ENCODE measurements at places on chromosomes 5 and 9. TPM values are rescaled to one million over a fixed set of nuclear protein-coding genes. Genes with fewer than 3 reads are reported as not detected.

The DMRTA1 gene
- 2.8 TPM for total RNA-seq

The BTNL8 gene
- 0.26 TPM for total RNA-seq

The EIF4E1B gene
- 1.3 TPM for total RNA-seq

The CNOT8 gene
- 44.3 TPM for total RNA-seq

- no peaks in the 10 kb centered on the region for H3K27me3 ChIP-seq
- DNase-seq: no peak
- H3K36me3 ChIP-seq: no peaks in the 10 kb centered on the region
Measured at GRCh38 chr5:10902145-10902544, 141.1 kb upstream of the DAP start.

- H3K27me3 ChIP-seq: no peaks in the 10 kb centered on the region
- H3K4me1 ChIP-seq: no peaks in the 10 kb centered on the region
- H3K4me3 ChIP-seq: no peak overlapping the region
- no peak for DNase-seq
- H3K27ac ChIP-seq: no peak overlapping the region
- peaks cover 8% of the 10 kb centered on the region for H3K36me3 ChIP-seq
Measured at GRCh38 chr9:108224716-108225115, 631.1 kb downstream of the ACTL7B start.

- no peak for DNase-seq
- no peaks in the 10 kb centered on the region for H3K27me3 ChIP-seq
- no peak overlapping the region for H3K27ac ChIP-seq
- peaks cover 4% of the 10 kb centered on the region for H3K36me3 ChIP-seq
Measured at GRCh38 chr5:88602584-88602983, 280.4 kb downstream of the MEF2C start.

DNA sequence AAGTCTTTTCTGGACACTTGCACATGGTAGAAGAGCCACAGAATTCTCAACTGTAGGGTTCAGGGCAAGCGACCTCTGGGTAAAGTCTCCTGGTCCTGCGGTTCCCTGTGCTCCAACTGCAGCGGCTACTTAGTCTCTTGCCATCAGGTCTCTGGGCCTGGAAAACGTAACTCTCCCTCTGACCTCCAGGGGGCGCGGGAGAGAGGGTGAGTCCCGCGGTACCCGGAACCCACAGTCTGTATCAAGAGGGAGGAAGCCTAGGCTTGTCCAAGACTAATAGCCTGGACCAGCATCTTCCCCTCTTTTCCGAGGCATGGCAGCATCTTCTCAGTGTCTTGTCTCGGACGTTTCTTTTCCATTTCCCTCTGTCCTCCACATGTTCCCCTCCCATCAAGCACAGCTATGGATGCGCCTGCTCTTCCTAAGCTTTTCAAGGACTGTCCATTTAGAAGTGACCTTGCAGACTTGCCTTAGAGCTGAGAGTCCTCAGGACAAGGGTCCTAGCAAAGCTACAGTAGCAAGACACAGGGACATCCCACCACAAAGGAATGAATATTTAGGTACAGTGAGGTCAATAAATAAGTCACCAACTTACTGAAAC is 59.3 kb downstream of the FSTL4 start:
- no peaks in the 10 kb centered on the region for H3K4me1 ChIP-seq
- H3K27me3 ChIP-seq: no peaks in the 10 kb centered on the region
- H3K27ac ChIP-seq: no peak overlapping the region
- H3K36me3 ChIP-seq: 0 out of 2 replicates have a peak, but pooled peaks cover under 1% of the 10 kb centered on the region

DNA sequence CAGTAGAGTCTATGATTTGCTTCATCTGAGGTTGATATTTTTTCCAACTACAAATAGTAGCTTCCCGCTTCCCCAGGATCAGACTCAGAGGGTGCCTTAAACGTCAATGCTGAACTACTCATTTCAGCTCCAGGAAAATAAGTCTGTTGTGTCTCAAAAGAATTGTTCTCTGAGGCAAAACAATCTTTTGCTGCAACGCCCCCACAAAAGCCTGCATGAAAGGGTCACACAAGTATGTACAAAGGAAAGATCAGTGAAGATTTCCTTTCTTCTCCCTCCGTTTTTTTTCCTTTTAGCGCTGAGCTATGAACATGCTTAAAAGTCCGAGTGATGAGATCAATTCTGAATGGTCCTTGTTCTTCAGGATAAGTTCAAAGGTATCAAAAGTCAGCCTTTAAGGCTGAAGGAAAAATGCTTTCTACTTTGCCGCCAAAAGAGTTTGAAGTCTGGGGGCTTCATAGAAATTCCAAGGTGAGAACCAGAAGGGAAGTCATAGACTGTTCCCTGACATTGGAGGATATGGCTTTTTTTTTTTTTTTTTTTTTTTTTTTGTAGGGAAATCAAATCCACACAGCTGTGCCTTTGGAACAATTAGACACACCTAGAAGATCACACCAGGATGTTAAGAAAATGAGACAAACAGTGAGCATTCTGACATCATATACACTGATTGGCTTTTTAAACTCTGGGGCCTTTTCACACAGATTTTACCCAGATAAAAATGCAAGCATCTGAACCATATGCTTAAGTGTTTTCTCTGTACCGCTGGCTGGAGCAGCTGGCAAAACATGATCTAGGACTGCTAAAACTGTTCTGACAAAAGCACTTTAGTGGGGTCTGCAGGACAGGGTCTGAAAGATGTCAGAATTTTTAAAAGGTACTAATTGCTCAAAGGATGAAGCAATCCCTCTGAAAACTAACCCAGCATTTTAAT is 329.3 kb downstream of the ENC1 start:
- H3K4me3 ChIP-seq: no peak overlapping the region
- H3K27me3 ChIP-seq: no peaks in the 10 kb centered on the region
- H3K36me3 ChIP-seq: no peaks in the 10 kb centered on the region
- DNase-seq: no peak

DNA sequence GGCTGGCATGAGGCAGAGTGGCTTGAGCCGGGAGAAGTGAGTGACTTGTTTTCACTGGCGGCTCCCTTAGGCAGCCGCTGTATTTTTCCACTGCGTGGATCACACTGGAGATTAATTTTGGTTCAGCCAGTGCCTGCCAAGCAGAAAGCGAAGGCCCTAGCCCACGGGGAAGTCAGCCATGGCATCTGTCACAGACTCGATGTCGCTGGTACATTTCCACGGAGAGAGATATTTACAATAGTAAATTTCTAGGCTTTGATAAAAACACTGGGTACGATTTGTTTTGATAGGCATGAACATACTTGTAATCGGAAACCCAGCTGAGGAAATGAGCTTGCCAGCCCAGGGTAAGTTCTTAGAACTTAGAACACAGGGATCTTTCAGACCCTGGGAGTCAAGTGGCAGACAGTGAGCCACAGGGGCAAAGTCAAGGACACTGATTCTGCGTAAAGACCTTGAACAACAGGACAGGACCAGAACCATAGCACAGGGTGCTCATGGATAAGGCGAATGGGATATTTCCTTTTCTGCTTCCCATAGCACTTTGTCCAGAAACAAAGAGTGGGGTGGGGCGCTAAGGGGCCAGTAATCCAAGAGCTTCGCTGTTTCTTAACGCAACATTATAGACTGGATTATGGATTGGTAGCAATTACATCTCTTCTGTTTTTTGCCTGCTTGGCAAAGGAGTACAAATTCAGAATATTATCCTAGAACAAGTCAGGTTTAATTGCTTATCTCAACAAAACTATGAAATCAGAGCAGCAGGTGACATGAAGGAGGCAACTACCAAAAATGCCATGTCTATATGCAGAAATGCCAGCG is 4.5 kb downstream of the DUSP1 start:
- H3K4me3 ChIP-seq: peak overlapping the region; percentile 40
- DNase-seq: no peak
- peaks cover 11% of the 10 kb centered on the region for H3K36me3 ChIP-seq
- no peaks in the 10 kb centered on the region for H3K4me1 ChIP-seq

DNA sequence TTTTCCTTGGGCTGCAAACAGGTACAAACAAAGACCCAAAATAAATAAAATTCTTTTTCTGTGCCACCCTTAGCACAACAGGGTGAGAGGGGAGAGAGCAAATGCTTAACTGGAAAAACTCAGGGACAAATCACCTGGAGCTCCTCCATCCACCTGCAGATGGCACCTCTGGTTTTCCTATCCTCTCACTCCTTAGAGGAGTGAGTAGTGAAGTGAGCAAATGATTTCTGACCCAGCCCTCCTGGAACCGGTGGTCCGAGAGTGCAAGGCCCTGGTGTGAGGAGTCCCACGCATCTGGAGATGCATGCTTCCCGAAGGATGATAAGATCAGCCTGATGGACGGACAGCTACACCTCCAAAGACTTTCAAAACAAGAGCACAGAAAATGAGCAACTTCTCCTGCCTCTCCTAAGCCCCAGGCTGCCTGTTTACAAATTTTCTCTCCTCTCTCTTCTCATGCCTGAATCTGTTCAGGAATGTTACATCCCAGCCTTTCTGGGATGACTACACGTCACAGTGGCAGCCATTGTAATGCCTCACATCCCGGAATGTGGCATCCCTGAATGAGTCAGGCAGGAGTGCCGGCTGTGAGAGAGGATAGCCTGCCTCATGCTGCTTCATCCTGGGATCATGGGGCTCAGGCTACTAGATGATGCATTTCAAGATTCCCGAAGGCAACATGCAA is 86.4 kb downstream of the ADRB2 start:
- peak; percentile 86 for DNase-seq
- no peaks in the 10 kb centered on the region for H3K36me3 ChIP-seq
- H3K27ac ChIP-seq: peak overlapping the region; percentile 31

GRCh38 chr5:32651088-32651487 is 60.0 kb upstream of the NPR3 start:
- no peak overlapping the region for H3K4me3 ChIP-seq
- H3K27ac ChIP-seq: no peak overlapping the region
- H3K27me3 ChIP-seq: no peaks in the 10 kb centered on the region

DNA sequence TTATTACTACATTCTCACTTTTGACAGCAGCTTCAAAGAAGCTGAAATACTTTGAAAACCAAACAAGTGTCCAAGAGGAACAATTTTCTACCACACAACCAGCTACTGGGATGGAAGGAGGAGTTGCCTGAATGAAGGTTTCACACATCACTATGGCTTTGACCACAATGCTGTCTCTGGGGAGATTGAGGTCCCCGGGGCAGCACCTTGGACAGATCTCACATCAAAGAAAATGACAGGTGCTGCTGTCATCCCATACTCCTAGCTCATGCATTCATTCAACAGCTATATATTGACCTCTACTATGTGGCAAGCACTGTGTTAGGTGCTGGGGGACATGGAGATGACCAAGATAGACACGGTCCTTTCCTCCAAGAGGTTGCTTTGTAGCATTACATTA is 233.2 kb upstream of the RASEF start:
- no peaks in the 10 kb centered on the region for H3K4me1 ChIP-seq
- H3K4me3 ChIP-seq: no peak overlapping the region
- no peaks in the 10 kb centered on the region for H3K36me3 ChIP-seq
- no peak overlapping the region for H3K27ac ChIP-seq
- H3K27me3 ChIP-seq: no peaks in the 10 kb centered on the region

GRCh38 chr5:140988100-140988499 is 21.8 kb downstream of the PCDHAC2 start:
- 0 out of 3 replicates have a peak overlapping the region, but pooled peaks have one; percentile 7 for H3K4me3 ChIP-seq
- H3K36me3 ChIP-seq: no peaks in the 10 kb centered on the region
- H3K27ac ChIP-seq: no peak overlapping the region
- H3K4me1 ChIP-seq: peaks cover 22% of the 10 kb centered on the region

DNA sequence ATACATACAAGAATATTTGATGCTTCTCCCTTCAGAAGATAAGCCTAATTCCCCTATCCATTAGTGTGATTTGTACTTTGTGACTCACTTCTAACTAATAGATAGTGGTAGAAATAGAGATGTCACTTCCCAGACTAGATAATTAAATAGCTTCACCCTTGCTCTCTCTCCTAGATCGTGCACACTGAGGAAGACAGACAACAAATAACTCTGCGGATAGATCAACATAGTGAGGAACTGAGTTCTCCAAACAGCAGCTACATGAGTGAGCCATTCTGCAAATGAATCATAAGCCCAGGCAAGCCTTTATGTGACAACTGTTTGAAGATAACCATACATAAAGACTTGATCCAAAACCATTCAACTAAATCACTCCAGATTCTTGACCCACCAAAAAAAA is 1083.4 kb upstream of the C9orf72 start:
- no peak overlapping the region for H3K4me3 ChIP-seq
- DNase-seq: no peak
- no peak overlapping the region for H3K27ac ChIP-seq
- H3K4me1 ChIP-seq: no peaks in the 10 kb centered on the region
- no peaks in the 10 kb centered on the region for H3K27me3 ChIP-seq

DNA sequence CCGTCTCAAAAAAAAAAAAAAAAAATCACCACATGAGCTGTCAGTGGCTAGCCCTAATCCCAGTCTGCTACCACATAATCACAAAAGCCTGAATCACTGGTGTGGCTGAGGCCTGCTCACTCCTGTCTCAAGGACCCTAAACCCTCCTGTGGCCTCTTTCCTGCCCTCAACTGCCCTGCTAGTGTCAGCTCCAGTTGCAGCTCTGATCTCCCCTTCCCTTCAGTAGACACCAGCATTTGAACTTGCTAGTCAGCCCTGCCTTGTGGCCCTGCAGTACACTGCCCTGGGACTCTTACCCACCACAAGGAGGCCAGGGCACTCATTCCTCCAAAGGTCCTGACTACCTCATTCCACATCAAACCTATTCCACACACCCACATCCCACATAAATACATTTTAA is 9.5 kb upstream of the P4HA2 start:
- DNase-seq: peak; percentile 35
- no peak overlapping the region for H3K4me3 ChIP-seq
- H3K27ac ChIP-seq: no peak overlapping the region
- no peaks in the 10 kb centered on the region for H3K27me3 ChIP-seq

GRCh38 chr9:93369686-93370085 is 81.8 kb upstream of the FAM120A start:
- H3K27me3 ChIP-seq: peaks cover 2% of the 10 kb centered on the region
- no peaks in the 10 kb centered on the region for H3K4me1 ChIP-seq
- no peak for DNase-seq
- no peak overlapping the region for H3K27ac ChIP-seq
- H3K36me3 ChIP-seq: no peaks in the 10 kb centered on the region

DNA sequence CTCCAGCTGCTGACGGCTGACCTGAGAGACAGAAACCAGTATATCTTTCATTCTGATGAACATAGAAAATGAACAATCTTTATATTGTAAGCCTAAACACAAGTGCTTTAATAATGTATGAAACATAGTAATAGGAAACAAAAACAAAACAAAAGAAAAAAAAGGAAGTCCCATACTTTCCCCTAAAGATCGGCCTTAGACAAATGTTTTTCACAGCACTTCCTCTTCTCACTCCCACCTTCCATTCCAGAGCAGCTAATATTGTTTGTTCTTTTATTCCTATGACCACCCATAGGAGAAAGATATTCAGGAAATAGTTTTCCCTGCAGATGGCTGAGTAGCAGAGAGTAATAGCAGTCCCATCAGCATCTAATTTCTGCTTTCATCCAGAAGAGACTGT is 194.4 kb upstream of the SLC27A6 start:
- DNase-seq: no peak
- no peaks in the 10 kb centered on the region for H3K27me3 ChIP-seq
- H3K27ac ChIP-seq: no peak overlapping the region

All from H9 (cell line).